SK-N-SH (cell line): ENCODE measurements at places on chromosomes 16 and 17. TPM values are rescaled to one million over a fixed set of nuclear protein-coding genes. Genes with fewer than 3 reads are reported as not detected.

DNA sequence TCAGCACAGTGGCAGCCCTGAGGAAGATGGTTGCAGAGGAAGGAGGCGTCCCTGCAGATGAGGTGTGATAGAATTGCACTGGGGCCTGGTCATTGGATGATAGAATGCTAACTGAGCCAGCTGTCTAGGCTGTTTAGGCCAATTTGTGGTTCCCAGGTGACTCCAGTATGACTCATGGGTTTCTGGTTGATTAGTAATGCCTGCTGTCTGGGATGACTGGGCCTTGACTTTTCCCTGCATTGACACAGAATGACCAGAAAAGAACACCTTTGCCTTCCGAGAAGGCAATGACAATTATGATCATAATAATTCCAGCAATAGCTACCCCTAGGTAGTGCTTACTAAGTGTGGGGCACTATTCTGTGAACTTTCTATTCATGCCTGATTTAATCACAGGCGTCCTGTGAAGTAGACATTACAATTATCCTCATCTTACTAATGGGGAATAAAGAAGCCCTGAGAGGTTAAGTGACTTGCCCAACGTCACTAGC is 31.5 kb downstream of the USP43 start:
- H3K4me1 ChIP-seq: no peaks in the 10 kb centered on the region
- H3K27me3 ChIP-seq: peaks cover 16% of the 10 kb centered on the region
- no peak overlapping the region for H3K27ac ChIP-seq
- no peak overlapping the region for H3K4me3 ChIP-seq
- DNase-seq: no peak
- no peaks in the 10 kb centered on the region for H3K36me3 ChIP-seq

GRCh38 chr17:61410141-61411010 is 10.7 kb downstream of the TBX2 start:
- H3K4me1 ChIP-seq: peaks cover 6% of the 10 kb centered on the region; the same call in 1 of the 2 replicates
- no peaks in the 10 kb centered on the region for H3K27me3 ChIP-seq
- peaks cover 33% of the 10 kb centered on the region for H3K36me3 ChIP-seq
- H3K4me3 ChIP-seq: peak overlapping the region; percentile 37; the same call in 1 of the 2 replicates
- peak; percentile 65 for DNase-seq
- H3K27ac ChIP-seq: peak overlapping the region; percentile 51; the same call in 1 of the 2 replicates

- no peak for DNase-seq
- H3K27me3 ChIP-seq: no peaks in the 10 kb centered on the region
- peaks cover 21% of the 10 kb centered on the region; the same call in 1 of the 2 replicates for H3K4me1 ChIP-seq
- H3K27ac ChIP-seq: no peak overlapping the region
- no peaks in the 10 kb centered on the region for H3K36me3 ChIP-seq
Observed at GRCh38 chr17:63492940-63493339, 16.1 kb downstream of the ACE start.

DNA sequence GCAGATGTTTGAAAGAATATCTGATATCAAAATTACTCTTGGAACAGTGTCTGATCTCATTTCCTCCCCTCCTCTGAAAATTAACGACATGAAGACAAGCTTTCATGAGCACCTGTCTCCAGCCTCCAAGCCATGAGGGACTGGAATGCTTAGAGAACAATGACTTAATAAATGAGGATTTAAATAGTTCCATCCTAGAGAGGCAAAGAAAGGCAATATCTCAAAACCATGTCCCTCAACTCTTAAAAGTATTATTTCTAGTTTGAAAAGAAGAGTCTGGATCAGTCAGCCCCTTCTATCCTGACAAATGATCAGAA is 137.5 kb downstream of the ANKFN1 start:
- H3K27me3 ChIP-seq: no peaks in the 10 kb centered on the region
- H3K27ac ChIP-seq: peak overlapping the region; percentile 86
- peaks cover 21% of the 10 kb centered on the region for H3K4me1 ChIP-seq
- H3K4me3 ChIP-seq: peak overlapping the region; percentile 31

DNA sequence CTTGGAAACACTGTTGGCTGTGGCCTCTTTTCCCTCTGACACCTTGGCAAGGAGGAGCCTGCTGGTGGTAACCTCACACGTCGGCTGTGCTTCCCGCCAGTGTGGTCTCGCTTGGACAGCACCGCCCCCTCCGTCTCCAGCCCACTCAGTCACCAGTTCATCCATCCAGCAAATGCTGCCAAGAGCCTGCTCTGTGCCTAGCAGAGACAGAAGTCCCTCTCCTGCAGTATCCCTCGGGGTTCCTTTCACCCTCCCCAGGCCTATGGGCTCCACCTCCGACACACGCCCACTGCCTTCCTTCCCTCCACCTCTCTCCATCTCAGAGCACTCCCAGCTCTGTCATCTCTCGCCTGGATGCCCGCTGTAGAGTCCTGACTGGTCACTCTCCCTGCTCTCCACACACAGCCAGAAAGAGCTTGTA is 12.3 kb downstream of the CACNG4 start:
- H3K27ac ChIP-seq: no peak overlapping the region
- DNase-seq: peak; percentile 67
- H3K36me3 ChIP-seq: no peaks in the 10 kb centered on the region
- H3K4me3 ChIP-seq: no peak overlapping the region
- peaks cover 76% of the 10 kb centered on the region for H3K4me1 ChIP-seq

Gene SEPTIN12
- polyA plus RNA-seq: 0.07 TPM in 1 of 2 replicates, not detected in the other

- H3K27ac ChIP-seq: no peak overlapping the region
- H3K4me1 ChIP-seq: peaks cover under 1% of the 10 kb centered on the region
- no peaks in the 10 kb centered on the region for H3K27me3 ChIP-seq
- H3K36me3 ChIP-seq: no peaks in the 10 kb centered on the region
- DNase-seq: no peak
- H3K4me3 ChIP-seq: no peak overlapping the region
Observed at GRCh38 chr17:33704856-33705255, 411.8 kb upstream of the ASIC2 start.

Gene CDH5
- polyA plus RNA-seq: not detected in 2 replicates

Gene TLCD2
- 1.3 and 1.9 TPM in 2 replicates for polyA plus RNA-seq

Gene GFAP
- polyA plus RNA-seq: 0.48 and 0.71 TPM in 2 replicates
